ENCODE measurements at places on chromosomes 12 and 14.
A peak's percentile ranks its signal among the peaks of the same experiment; 100 is the strongest.

- no peak for DNase-seq
Observed at GRCh38 chr12:132275110-132275531, 54.3 kb downstream of the GALNT9 start.

GRCh38 chr14:105248368-105249181 lies at the start of gene BTBD6:
Gene BTBD6 (plus strand): TSS chr14:105248533. CDS start chr14:105248712, 179 bp downstream.
- DNase-seq = peak; percentile 74

DNA sequence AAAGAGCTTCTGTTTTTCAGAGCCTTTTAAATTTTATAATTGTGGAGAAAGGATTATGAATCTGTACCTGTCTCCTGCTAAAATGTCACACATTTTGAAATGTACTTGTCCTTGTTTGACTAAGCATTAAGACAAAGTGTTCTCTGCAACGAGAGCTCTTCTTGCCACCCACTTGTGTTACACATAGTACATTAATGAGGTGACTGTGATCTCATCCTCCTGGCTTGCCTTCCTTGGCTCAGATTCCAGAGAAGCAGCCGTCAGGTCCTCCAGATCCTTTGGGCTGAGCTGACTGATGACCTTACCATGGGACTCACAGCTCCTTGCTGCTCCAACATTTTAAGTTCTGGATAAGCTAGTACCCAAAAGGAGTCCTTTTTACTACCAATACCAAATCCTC lies 81.4 kb downstream of the BBS10 start:
- no peak for DNase-seq

DNA sequence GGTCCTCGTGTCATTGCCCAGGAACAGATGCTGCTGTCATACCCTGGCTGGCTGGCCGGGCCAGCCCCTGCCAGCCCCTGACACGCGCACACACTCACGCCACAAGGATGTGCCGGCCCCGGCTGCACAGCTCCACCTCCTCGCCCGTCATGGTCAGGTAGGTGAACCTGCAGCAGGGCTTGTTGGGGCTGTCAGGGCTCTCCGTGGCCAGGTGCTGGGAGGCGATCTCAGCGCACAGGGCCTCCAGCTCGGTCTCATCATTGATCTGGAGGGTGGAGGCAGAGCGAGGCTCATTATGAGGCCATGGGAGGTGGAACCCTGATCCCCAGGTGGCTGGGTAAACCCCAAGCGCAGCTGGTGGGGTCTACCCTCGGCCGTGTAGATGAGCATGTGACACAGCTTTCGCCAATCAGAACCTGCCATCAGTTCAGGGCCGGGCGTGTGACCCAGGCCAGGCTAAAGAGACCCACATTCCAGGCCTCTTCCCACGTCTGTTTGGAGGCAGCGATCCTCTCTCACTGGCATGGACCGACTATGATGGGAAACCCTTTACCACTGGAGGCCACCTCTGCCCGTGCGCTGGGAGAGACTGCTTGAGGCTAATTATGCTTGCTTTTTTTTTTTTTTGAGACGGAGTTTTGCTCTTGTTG lies 38.8 kb downstream of the TRAFD1 start:
- DNase-seq = no peak

DNA sequence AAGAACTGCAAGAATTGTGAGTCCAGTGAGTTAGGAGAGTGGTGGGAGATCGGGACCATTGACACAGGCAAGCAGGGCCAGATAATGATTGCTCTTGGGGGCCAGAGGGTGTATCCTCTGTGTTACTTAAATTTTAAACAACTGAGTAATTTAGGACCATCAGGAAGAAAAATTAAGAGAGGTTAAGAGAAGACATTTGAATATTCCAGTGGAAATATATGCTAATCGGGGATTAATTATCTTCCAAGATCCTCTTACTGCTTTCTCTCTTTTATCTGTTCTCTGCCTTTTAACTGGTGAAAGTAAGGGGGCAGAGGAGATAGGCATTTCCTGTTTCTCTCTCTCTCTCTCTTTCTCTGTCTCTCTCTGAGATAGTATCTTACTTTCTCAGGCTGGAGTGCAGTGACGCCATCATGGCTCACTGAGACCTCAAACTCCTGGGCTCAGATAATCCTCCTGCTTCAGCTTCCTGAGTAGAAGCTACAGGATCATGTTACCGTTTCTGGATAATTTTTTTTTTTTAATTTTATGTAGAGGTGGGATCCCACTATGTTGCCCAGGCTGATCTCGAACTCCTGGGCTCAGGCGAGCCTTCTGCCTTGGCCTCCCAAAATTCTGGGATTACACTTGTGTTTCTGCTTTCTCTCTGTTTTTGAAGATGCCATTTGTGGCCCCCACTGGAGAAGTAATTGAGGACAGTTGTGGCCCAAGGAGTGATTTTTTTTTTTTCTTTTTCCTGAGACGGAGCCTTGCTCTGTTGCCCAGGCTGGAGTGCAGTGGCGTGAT lies 85.1 kb downstream of the DIP2B start:
- DNase-seq = no peak

GRCh38 chr14:58784931-58785330 lies 147.2 kb downstream of the DACT1 start:
- no peak for DNase-seq

DNA sequence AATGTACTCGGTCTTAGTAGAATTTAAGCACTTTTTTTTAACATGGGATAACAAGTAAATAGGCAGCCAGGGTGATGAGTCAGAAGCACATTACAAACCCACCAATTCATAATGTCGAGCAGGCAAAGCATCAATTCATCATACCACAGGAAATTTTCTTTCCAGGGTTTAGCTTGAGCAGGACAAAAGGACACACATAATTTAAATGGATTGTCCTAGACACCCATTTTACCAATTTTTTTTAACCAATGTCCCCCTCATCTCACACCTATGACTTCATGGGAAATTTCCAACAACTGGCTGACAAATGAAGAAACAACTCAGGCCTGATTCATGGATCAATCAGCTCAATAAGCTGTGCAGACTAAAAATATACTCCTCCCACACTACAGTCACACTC lies 58.8 kb upstream of the FOXG1 start:
- DNase-seq = no peak

- DNase-seq = no peak
Observed at GRCh38 chr12:11746024-11746771, 96.7 kb downstream of the ETV6 start.

DNA sequence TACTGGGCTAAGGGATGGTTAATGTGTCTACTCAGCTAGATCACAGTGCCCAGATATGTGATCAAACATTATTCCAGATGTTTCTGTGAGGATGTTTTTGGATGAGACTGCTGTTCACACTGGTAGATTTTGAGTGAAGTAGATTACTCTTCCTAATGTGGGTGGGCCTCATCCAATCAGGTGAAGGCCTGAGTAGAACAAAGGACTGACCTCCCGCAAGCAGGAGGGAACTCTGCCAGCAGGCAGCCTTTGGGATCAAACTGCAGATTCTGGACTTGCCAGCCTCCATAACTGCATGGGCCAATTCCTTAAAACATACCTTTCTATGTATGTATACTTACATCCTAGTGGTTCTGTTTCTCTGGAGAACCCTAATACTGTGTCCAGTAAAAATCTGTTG lies 219.3 kb downstream of the APAF1 start:
- DNase-seq = no peak

DNA sequence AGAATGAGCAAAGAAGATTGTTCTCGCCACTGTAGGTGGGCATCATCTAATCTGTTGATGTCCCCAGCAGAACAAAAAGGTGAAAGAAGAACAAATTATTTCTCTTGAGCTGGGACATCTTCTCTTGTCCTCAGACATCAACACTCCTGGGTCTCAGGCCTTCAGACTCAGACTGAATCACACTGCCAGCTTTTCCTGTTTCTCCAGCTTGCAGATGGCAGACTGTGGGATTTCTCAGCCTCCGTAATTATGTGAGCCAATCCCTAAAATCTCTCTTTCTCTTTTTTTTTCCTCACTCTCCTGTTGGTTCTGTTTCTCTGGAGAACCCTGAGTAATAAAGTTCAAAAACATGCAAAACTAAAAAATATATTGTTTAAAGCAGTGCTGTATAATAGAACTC lies 3.7 kb upstream of the TMPRSS12 start:
- no peak for DNase-seq

DNA sequence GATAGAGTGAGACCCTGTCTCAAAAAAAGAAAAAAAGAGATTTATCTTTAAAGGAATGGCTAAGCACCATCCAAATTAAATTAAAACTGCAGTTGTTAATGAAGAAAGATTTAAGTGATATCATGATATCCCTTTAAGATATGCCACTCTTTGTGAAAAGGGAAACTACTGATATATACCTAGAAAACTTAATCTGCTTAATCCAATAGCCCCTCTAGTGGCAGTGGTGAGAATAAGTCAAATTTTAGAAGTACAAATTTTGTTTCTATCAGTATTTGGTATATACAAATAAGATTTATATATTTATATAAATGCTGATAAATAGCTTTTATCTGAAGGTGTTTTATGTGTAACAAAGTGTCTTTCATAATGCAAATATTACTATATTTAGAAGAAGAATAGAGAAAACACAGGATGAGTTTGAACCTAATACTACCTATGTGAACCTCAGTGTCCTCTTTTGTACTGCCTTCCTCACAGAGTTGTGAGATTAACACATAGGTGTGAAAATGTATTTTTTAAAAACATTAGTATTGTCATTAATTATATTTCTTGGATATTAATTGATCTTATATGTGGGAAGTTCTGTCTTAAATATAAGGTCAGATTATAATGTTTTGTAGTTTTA lies 51.4 kb upstream of the GARIN2 start:
- no peak for DNase-seq

DNA sequence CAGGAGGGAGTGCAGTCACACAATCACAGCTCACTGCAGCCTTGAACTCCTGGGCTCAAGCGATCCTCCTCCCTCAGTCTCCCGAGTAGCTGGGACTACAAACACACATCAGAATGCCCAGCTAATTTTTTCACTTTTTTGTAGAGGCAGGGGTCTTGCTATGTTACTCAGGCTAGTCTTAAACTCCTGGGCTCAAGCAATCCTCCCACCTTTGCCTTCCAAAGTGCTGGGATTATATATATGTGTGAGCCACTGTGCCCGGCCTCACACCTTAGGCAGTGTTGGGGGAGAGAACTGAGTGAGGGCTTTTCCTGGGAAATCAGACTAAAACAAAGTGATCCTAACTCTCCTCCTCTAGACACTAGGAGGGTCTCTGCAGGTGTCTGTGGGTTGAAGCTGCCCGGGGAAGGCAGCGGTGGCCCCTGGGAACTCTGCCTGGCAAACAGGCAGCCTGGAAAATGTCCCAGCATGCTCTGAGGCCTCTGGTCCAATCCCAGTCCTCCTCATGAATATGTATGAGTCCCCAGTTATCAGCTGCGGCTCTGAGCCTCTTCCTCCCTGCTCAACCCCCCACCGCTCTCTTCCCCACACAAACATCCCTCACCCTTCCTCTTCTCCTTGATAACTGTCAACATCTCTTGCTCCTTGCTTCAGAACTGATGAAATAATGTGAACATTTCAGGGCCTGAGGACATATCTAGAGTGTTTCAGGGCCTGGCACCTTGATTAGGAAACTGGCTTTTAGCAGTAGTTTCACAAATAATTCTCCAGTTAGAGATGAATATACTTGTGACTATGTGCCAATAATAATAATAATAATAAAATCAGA lies 7.9 kb upstream of the NAA25 start:
- peak; percentile 51 for DNase-seq

DNA sequence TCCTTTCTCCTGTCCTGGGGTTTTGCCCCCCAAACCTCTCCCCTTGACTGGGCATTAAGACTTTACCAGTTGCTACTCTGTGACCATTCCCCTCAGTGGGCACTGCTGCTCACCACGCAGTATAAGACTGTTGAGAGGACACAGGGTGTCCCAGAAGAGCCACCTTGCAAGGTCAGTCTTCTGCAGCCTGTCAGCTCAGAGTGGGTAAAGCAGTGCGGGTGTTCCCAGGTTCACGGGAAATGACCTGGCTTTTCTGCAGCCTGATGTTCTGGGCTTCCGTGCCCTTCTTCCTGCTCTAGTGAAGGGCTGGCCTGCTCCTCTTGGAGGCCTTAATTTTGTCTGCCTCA lies 34.2 kb downstream of the KCNA1 start:
- DNase-seq = no peak

GRCh38 chr12:120588371-120588770 lies 7.2 kb upstream of the POP5 start:
- DNase-seq = no peak

DNA sequence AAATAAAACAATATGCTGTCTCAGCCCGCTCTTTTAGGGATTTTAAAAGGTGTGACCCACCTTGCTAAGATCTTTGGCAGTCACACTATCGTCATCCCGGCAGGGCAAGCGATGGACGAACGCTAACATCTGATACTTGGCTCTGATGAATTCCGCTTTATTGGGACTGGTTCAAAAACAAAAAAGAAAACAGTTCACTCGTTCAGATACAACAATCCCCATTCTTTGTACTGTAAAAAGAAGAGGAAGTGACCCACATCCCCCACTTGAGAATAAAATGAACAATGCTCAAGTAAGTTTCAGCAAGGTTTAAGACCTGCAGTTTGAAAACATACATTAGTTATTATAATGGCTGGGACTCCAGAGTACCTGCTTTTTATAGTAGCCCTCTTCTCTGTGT lies 7.3 kb downstream of the GIT2 start:
- DNase-seq = no peak

GRCh38 chr14:72646861-72647528 lies 246.9 kb downstream of the DPF3 start:
- DNase-seq = no peak

- no peak for DNase-seq
Observed at GRCh38 chr12:94783343-94783742, 133.0 kb upstream of the TMCC3 start.

DNA sequence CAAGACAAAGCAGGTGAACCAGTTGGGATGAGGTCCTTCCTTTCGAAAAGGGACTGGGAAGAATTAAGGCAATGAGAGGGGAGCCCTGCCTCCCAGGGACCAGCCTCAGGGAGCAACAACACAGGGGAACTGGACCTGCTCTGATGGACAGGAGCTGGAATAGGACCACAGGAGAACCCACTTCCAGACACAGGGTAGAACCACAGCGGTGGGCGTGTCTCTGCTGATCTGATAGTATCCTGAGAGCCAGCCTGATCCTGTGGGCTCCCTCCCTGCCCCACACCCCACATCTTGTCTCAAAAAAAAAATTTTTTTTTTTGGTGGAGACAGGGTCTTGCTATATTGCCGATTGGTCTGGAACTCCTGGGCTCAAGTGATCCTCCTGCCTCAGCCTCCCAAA lies 13.6 kb upstream of the PLEK2 start:
- DNase-seq = no peak
